Ammon's horn (tissue), 1 donor: ENCODE measurements at places on chromosomes 2 and 18.

DNA sequence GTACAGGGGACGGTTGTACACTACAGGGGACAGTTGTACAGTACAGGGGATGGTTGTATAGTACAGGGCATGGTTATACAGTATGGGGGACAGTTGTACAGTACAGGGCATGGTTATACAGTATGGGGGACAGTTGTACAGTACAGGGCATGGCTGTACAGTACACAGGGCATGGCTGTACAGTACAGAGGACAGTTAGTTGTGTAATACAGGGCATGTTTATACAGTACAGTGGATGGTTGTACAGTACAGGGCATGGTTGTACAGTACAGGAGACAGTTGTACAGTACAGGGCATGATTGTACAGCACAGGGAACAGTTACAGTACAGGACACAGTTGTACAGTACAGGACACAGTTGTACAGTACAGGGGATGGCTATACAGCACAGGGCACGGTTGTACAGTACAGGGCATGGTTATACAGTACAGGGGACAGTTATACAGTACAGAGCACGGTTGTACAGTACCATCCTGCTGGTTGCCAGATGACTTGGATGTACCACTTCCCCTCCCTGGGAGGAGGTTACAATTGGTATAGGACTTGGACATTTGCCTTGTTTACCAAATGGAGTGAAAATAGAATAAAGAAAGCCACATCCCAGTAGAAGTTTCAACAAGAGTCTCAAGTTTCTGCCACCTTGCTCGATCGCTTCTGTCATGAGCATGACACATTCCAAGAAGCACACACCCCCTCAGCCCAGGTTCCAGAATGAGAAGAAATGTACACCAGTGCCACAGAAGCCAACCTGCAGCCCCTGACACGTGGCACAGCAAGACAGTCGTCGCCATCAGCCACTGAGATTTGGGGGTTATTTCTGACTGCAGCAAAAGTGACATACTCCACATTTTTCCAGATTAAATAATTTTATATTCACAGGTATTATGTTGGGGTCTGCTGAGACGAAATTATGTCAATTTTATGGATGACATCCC lies 16.0 kb downstream of the CYRIA start:
- DNase-seq, result no peak

GRCh38 chr18:45557287-45557686 lies 58.0 kb upstream of the SLC14A2 start:
- DNase-seq, result no peak

GRCh38 chr2:102753563-102754159 lies 8.2 kb upstream of the TMEM182 start:
- DNase-seq, result peak; percentile 54

DNA sequence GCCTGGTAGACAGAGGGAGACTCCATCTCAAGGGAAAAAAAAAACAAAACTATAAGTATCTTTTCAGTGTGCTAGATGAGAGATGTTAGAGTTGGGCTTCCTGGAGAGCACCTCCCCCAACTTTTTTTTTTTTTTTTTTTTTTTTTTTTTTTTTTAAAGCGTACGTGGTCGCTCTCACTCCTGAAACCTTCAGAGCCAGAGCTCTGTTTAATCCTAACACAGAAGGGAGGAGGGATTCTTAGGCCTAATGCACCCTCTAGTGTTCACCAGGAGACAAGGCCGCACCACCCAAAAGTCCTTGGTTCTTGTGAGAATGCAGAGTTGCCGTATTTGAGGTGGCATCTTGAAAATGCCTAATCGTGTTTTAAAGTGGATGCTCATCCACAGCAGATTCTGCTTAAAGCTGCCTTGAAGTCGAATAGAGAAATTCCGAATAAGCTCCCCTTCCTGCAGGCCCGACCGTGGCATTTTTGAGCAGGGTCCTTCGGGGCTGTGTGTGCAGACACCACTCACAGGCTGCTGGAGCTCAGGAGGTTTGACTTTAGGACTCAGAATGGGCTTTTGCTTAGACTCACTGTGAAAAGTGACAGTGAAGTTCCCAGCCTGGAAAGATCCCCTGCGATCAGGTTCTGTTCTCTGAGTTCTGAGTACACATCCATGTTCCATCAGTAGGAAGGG lies 252.6 kb downstream of the AGAP1 start:
- peak; percentile 91 for DNase-seq

DNA sequence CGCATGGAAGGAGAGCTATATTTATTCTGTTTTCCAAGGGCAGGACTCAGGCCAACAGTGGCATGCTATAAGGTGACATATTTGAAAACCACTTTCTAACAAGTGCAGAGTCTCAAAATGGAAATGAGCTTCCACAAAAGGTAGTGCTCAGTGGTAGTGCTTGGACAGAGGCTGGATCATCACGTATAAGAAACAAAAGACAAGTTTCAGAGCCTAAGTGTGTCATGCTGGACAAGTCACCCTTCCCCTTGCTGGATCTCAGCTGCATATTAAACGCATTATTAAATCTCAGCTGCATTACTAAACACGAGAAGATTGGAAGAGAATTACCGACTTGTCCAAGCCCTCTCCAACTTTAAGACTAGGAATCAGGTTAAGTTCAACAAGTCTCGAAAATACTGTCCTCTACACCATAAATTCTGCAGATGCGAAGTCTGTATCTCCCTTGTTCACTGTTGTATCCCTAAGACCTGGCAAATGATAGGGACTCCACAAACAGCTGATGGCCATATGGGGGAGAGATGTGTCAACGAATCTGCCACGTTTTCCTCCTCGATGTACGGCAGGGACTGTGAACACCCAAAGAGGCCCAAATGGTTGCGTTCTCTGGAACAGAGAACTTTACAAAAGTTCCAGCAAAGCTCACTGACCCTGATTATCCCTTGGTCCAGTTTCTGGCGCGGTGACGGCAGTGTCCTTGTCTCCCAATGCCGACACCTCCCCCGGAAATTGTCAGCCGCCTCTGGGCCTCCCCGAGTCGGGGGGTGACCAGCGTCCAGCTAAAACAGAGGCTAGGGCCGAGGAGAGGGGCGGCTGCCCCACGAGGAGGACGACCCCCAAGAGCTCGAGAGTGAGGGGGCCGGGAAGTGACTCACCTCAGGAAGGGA lies 611 bp downstream of the NOL10 start:
- DNase-seq, result no peak

DNA sequence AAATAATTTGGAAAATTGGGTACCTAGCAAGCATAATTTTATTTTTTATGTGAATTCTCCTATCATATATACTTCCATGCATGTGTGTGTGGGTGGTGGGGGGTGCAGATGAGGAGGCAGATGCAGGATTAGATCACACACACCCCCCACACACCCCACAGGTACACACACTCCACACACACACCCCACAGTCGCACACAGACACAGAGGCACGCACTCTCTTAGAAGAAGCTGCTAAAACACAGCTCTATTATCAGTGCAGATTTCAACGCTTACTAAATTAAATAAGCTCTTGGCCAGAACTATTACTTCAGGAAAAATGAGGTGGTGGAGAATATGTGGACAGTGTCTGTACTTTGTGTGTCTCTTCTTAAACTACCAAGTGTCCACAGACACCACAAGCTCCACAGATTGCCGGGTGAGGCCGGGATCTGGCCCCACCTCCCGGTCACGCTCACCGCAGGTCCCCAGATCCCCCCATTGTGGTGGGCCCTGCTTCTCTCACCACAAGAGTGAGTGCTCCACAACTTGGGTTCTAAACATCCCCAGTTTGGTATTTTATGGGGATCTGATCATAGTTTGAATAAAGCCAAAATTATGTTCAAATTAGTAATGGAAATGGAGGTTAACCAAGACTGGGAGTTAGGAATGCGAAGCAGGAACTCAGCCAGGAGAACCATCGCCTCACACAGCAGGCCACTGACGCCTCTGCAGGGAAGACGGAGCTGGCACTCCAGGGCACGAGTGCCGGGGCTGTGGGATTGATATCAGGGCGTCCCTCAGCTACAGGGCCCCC lies 102.1 kb downstream of the PXDN start:
- no peak for DNase-seq

GRCh38 chr2:223366566-223366965 lies 235.6 kb downstream of the SCG2 start:
- no peak for DNase-seq

DNA sequence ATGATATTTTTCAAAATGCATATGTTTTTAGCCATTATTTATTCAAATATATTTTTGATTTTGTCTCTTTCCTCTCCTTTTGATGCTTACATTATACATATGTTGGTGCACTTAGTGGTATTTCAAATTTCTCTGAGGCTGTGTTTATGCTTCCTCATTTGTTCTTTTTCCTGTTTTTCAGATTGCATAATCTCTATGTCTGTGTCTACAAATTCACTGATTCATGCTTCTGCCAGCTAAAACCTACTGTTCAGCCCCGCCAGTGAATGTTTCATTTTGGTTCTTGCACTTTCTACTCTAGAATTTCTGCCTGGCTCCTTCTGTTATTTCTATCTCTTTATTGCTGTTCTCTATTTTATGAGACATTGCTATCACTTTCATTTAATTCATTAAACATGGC lies 951.7 kb upstream of the CNTNAP5 start:
- peak; percentile 37 for DNase-seq

DNA sequence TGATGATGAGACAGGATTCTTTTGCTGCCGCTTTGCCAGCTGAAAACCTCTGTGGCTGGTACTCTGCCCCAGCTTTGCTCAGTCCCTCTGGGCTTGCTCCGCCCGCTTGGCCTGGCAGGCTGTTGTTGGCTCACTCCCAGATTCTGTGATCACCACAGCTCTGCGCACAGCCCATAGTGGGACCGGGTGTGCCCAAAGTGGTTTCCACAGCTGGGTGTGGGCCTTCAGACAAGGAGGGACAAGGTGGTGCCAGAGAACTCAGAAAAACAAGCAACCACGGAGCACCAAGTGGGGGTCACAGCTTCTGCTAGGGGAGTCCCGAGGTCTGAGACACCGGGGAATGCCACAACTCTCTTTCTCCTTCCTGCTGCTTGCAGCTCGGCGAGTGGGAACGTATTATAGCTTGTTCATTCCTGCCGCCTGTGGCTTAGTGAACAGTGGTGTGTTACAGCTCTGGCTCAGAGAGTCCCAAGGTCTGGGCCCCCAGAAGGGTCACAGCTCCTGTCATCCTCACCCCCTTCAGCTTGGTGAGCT lies 9.2 kb upstream of the KYNU start:
- DNase-seq, result peak; percentile 28

GRCh38 chr2:182543741-182544525 lies 117.1 kb upstream of the PDE1A start:
- DNase-seq, result no peak

GRCh38 chr2:95356821-95357700 lies 45.4 kb upstream of the FAHD2A start:
- no peak for DNase-seq

DNA sequence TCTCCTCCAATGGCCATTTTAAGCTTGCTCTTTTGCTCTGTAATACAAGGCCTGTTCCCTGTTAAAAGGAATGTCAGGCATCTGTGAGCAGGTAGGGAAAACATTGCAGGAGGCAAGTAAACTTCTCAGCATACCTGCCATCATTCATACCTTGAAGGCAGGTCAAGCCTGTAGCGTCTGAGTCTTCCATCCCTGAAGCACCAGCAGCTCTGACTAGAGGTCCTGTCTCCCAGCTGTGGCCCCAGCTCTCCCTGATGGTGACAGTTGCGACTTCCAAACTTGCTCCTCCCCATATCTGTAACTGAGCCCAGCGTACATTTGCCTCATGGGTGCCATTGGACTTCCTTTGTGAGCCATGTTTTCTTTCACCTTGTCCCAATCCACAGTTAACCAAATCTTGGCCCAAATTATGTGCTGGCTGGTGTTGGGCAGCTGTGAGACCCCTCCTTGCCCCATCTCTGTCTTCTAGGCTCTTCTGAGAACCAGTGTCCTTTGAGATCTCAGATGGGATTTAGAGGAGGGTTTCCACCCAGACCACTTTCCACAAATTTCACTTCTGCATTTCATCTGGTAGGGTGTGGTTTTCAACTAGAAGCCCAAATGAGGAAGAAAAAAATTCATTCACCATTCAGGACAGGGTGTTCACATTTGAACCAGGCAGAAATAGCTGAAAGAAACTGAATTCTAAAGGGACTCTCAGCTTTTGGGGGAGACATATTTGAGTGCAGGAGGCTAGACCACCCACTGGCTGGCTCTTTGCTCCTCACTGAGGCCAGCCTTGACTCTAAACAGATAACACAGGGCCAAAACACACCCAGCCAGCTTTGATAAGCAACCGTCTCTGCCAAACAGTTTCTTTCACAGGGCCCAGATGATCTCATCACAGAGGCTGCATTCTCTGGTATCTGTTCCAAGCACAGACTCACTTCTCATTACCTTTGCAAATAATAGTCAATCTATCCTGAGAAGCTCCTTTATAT lies 66.4 kb upstream of the MSH2 start:
- no peak for DNase-seq

DNA sequence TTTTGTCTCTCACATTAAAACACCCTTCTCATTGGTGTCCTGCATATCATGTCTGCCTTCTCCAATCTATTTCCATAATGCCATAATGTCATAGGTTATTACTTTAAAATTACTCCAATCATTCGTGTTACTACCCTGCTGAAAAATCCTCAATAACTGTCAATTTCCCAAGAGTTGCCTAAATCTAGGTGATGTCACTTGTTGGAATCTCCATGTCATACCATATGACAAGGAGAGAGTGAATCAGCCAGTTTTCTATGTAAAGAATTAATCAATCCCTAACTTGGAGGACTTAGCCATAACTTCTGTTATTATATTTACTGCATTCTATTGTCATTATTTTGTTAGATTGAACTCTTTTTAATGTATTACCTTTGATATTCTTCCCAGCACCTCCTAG lies 62.5 kb downstream of the PHLPP1 start:
- no peak for DNase-seq

DNA sequence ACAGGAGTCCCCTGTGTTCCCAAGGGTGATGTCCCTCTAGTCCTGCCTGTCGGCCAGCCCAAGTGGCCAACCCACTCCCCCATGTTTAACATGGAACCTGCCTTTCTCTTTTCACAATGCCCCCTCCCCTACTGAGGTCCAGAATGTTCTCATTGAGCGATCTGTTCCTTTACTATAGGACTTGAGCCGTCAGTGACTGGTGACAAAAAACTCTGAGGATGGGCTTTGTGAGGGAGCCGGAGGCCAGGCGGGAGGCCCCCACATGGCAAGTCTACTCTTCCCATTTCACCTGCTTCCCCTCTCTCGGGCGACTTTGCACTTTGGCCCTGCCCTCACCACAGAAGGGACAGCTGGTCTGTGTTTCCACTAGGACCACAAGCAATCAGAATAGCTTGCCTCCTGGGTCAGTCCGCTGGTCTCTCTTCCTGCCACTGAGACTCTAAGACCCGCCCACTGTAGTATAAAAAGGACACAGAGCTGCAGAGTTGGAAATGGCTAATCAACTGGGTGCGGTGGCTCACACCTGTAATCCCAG lies 146.5 kb upstream of the RAB12 start:
- DNase-seq, result no peak

- DNase-seq, result no peak
These were observed 331.3 kb downstream of the EIPR1 start for GRCh38 chr2:3046170-3046865.

GRCh38 chr2:105887256-105887655 lies 142.5 kb downstream of the NCK2 start:
- DNase-seq, result no peak

- no peak for DNase-seq
These were observed 37.9 kb upstream of the PKDCC start for GRCh38 chr2:42009657-42010580.
